ENCODE measurements at places on chromosomes 6 and 20.
A peak's percentile ranks its signal among the peaks of the same experiment; 100 is the strongest.

DNA sequence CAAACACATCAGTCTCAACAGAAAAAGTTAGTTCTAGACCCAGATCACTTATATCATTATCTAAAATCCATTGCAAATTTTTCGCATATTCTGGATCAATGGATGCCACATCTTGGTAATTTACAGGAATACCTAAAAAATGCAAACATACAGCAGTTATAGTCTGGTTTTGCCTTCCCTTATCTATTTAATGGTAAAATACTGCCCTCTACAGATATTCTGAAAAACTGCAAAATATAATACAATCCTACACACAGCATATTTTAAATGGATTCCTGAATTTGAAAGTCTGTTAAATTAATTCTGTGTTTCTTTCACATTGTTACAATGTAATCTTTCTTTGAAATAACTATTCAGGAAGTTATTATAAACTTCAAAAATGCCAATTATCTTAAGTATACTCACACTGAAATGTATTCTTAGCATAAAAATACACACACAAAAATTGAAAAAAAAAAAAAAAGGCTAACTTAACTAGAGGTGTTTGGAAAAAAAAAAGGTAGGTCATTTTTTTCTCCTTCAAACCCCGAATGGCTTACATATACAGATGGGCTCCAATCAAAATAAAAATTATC is 88.4 kb downstream of the HACE1 start:
- no peak for DNase-seq

DNA sequence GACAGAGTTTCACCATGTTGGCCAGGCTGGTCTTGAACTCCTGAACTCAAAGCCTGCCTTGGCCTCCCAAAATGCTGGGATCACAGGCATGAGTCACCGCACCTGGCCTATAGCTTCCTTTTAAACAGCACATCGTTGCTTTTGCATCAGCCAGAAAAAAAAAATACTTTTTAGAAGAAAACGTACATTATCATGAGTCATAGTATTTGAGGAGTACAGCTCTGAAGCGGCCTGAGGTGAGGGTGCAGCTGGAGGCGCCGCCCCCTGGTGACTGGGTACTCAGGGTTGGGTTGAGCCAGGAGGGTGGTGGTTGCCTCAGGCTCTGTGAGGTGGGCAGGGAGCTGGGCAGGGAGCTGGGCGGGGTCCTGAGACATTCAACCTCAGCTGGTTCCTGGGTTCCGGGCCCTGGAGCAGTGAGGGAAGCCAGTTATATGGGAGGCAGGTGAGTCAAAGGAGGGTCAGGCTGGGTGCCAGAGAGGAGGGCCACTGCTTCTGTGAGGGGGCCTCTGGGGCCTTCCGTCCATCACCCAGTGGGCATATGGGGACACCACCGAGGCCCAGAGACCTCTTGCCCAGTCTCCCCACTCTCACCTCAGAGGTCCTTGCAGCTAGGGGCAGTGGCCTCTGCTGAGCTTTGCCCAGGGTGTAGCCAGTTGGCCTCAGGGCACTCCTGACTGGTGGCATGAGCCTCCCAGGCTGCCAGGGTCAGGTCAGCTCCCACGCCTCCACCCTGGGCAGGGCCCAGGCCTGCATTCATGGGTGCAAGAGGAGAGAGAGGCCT is 11.7 kb upstream of the ID1 start:
- DNase-seq: peak; percentile 31

DNA sequence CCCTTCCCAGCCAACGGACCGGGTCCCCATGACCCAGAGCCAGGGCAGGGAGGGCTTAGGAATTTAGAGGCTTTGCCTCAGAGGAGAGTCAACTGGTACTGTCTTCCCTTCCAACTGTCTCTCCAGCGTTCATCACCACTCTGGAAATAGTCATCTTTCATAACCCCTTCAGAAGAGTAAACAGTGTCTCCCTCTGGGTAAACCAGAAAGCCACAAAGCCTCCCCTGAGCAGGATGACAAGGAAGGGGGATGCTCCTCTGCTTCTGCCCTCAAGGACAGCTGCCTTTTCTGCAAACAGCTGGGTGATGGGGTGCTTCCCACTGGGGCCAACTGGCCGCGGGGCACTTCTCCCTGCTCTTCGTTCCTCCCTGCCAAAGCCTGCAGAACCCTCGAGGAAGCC is 90.1 kb downstream of the PSMG4 start:
- DNase-seq: no peak

- DNase-seq: no peak
These were observed 5.0 kb upstream of the ZBTB24 start for GRCh38 chr6:109488001-109488400.

GRCh38 chr20:39492223-39492797 is 530.2 kb downstream of the DHX35 start:
- DNase-seq: no peak

DNA sequence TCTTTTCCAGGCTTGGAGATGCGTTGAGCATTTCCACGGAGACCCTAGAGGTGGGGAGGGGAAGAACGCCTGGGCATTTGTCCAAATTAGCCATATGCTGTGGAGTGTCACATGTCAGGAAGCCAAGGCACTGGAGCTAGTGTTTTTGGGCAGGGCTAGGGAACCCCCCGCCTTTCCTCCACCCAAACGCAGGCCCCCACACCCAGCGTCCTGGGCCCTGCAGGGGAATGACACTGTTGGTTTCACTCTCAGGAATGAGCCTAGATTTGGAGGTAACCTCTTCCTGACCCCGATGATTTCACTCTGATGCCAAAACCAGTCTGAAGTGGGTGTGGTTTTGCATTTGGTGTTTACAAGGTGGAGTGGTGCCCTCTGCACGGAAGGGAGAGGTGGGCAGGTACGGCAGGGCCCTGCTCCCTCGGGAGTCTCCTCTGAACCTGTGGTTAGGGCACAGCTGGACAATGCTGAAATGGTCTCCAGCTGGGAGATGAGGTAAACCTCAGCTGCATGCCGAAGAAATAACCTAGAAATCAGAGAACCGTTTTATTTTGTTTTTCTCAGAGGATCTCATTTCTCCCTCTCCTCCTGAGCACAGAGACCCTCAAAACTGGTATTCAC is 29.5 kb downstream of the MTHFD1L start:
- DNase-seq: peak; percentile 58

DNA sequence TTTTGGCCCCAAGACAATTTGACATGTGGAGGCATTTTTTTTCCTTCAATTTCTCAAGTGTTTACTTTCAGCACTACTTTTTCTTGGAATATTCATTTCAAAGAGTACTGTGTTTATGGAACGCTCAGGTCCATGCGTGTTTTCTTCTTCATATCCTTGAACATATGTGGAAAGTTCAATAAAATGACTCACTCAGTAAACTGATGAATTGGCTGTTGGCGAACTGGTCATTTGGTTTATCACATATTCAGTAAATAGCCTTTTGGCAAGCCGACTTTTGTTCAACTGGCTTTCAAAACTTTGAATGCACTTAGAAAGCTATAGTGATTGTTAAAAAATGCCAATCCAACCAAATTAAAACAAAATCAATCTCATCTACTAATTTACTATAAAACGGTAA is 964.6 kb upstream of the SLC35B3 start:
- no peak for DNase-seq

- no peak for DNase-seq
These were observed 2.8 kb upstream of the FOXC1 start for GRCh38 chr6:1606780-1607515.

DNA sequence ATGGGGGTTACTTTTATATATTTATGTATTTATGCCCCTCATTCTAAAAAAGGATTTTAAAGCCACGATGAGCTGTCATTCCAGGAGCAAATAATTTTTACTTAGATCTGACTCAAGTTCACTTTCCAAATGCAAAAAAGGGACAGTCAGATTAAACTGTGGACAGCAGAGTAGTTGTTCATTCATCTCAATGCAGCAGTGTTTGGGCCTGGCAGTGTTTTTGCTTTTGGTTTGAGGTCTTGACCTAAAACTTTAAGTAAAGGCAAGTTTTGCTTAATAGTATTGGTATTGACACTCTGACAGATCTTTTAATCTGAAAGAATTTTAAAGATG is 13.9 kb downstream of the JARID2 start:
- no peak for DNase-seq

DNA sequence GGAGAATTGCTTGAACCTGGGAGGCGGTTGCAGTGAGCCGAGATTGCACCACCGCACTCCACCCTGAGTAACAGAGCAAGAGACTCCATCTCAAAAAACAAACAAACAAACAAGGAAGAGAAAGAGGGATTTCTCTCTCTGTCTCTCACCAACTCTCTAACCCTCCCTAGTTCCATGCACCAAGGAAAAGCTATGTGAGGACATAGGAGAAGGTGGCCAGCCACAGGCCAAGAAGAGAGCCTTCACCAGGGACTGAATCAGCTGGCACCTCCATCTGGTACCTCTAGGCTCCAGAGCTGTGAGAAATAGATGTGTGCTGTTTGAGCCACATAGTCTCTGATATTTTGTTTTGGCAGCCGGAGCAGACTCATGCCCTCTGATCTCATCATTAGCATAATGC is 9.0 kb upstream of the FAM110A start:
- no peak for DNase-seq

GRCh38 chr6:83352424-83353061 is 78.3 kb downstream of the ME1 start:
- no peak for DNase-seq

DNA sequence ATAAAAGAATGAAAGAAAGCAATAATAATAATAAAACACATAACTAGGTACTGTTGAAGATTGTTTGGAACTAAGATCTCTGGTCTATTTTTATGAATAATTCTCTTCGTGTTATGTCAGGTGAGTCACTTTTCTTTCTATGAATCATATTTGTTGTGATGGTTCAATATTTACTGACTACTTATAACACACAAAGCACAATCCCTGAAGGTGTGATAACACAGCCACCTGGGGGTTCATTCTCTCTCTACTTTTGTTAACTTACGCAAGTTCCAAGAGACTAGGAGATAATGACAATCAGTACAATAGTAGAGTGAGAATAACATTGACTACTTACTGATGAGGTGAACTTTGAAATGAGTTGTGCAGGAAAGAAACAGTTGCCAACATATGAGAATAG is 149.9 kb downstream of the IBTK start:
- DNase-seq: no peak

GRCh38 chr20:20447196-20447595 is 79.3 kb downstream of the INSM1 start:
- no peak for DNase-seq

- DNase-seq: no peak
These were observed 73.9 kb downstream of the CBFA2T2 start for GRCh38 chr20:33563788-33564187.

- no peak for DNase-seq
These were observed 101.4 kb downstream of the BMP2 start for GRCh38 chr20:6868861-6869260.

GRCh38 chr6:126955621-126956020 is 162.8 kb upstream of the RSPO3 start:
- no peak for DNase-seq

DNA sequence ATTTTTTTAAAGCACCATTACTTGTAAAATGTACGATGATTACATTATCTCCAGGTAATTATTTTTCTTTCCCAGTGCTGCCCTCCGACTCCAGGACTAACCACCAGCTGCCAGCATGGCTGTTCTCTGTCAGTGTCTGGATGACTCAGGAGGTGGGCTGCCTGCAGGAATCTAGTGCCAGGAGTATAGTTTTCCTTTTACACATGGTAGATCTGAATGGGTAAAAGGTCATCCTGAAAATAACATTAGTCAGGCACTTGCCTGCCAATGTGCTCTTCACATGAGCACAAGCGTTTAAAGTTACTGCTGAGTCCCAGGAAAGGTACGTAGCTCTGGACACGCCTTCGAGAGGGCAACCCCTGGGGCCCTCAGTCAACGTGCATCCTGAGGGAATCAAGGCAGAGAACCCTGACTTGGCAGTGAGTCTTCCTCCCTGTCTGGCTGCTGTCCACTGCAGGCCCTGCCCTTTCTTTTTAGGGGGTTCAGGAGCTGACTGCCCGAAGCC is 2.4 kb downstream of the DYNLT1 start:
- no peak for DNase-seq

GRCh38 chr20:58330687-58331086 is 21.2 kb downstream of the RAB22A start:
- DNase-seq: no peak

DNA sequence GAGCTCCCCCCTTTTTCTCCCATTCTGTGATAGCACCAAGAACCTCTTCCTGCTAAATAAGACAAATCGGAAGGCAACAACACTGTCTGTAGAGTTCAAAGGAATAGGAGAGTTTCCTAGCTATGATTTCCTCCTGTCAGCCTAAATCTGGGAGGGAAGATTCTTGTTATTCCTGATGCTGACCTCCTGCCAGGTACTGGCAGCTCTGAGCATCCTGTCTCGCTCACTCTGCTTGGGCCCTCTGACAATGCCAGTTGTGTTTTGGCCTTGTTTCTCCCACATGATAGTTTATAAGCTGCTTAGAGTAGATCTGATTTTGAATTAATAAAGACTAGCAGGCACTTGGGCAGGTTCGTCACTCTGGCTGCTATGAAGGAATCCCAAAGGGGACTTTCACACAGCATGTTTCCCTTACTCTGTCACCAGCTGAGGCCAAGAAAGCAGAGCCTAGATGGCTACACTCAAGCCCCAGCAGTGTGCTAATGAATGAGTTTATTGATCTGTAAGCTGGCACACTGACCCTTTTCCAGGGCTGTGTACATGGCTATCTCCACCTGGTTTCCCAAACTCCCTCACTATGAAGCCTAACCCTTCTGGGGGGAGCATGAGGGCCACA is 52.3 kb downstream of the UQCC1 start:
- no peak for DNase-seq

- no peak for DNase-seq
These were observed 309.2 kb upstream of the SPTLC3 start for GRCh38 chr20:12699374-12700228.

DNA sequence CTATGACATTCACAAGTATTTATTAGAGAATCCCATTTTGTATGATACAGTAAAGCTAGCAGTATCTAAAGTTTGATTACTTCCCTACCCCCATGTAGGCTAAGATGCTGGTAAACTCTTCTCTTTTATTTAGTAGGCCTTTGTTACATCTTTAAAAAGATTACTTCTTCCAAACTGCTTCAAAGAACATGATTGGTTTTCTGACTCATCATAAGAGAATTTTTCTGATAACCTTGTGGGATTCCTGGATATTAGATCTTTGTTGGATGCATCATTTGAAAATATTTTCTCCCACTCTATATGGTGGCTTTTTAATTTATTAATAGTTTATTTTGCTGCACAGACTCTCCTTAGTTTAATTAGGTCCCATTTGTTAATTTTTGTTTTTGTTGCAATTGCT is 898.3 kb upstream of the ADGRB3 start:
- no peak for DNase-seq

GRCh38 chr6:39049575-39050283 is 1.1 kb downstream of the GLP1R start:
- DNase-seq: no peak

GRCh38 chr20:21395666-21396598 is 1.4 kb downstream of the NKX2-4 start:
- peak; percentile 76 for DNase-seq

DNA sequence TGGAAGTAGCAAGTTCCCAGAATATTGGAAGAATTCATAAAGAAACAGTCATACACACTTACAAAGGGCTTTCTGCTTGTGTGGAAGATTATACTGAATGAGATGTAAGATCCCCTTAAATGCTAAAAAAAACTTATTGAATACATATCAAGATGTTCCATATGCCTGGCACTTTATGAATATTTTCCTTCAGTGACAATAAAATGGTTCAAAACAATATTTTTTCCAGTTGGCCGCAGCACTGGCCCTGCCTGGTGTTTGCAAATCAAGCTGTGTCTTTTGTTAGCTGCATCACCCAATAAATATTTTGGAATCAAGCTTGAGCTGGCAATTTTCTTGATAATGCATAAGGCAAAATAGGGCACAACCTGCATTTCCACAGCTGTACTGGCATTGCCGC is 51.2 kb downstream of the CFAP61 start:
- no peak for DNase-seq
